Activated T-helper 9 cell treated with anti-CD3 and anti-CD28 coated beads, Interleukin-2, amount 50 U/mL, for 16 hours (primary cell): ENCODE measurements at places on chromosomes 2 and 18.
A peak's percentile ranks its signal among the peaks of the same experiment; 100 is the strongest.

GRCh38 chr2:203951366-203951902 is 14.9 kb downstream of the ICOS start:
- peak; percentile 29 for DNase-seq

DNA sequence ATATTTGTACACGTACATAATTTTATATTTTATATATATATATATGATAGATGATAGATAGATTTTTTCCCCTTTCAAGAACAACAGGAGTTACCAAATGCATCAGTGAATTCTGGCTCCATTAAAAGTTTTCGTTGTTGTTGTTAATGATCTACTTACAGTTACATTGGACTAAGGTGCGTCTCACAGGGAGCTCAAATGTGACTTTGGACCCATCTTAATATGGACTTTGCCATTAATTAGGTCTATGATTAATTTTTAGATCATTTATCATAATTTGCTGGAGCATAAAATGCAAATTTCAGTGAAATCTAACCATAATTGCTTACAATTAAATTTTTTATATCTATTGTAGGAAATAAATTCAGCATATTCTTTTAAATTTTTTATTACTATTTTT is 261.6 kb downstream of the NRXN1 start:
- DNase-seq: no peak

DNA sequence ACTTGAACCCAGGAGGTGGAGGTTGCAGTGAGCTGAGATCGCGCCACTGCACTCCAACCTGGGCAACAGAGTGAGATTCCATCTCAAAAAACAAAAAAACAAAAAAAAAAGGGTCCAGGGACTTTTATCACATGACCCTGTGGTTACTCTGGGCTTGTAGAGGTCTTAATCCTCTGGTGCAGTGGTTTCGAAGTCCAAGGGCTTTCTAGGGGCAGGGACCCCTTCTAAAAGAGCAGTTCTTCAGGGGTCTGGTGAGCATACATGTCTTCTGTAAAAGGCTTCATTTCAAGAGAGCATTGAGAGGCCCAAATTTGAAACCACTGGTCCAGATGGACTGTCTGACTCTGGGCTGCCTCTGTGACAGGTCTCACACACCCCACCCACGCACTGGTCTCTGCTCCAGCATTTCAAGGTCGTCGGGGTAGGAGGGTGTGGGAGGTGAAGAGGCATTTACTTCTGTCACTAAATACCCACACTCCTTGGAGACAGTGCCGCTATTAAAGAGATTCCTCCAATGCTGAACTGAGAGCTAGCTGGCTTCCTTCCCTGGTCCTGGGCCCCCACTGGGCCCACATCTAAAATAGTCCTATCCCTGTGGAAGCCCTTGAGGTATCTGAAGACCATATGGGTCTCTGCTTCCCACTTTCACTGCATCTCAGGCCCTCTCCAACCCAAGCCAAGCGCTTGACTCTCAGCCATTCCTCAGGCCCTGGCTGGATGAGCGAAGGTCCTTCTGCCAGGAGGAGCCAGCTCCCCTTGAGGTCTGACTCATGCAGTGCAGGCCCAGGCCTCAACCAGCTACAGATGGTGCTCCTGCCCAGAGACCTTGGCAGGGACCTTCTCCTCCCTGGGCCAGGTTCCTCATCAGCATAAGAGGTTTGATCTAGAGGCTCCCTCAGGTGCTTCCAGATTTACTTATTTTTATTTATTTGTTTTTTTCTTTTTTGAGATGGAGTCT is 44.8 kb downstream of the PAX8 start:
- no peak for DNase-seq

DNA sequence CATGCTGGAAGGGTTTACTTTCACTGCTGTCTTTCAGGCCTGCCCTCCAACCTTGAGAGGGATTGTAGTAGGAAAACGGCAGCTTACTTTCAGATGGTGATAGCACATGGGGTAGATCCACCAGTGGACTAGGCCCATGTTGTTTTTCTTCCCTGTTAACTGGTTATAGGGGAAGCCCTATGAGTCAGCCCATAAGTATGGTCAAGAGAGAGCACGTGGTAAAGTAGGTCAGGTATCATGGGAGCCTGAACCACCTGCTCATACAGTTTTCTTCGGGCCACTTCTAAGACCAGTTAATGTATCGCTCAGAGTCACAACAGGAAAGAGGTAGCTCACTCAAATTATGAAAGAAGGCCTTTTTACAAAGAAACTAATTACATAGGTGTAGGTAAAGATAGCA is 33.0 kb downstream of the PDK1 start:
- DNase-seq: no peak

DNA sequence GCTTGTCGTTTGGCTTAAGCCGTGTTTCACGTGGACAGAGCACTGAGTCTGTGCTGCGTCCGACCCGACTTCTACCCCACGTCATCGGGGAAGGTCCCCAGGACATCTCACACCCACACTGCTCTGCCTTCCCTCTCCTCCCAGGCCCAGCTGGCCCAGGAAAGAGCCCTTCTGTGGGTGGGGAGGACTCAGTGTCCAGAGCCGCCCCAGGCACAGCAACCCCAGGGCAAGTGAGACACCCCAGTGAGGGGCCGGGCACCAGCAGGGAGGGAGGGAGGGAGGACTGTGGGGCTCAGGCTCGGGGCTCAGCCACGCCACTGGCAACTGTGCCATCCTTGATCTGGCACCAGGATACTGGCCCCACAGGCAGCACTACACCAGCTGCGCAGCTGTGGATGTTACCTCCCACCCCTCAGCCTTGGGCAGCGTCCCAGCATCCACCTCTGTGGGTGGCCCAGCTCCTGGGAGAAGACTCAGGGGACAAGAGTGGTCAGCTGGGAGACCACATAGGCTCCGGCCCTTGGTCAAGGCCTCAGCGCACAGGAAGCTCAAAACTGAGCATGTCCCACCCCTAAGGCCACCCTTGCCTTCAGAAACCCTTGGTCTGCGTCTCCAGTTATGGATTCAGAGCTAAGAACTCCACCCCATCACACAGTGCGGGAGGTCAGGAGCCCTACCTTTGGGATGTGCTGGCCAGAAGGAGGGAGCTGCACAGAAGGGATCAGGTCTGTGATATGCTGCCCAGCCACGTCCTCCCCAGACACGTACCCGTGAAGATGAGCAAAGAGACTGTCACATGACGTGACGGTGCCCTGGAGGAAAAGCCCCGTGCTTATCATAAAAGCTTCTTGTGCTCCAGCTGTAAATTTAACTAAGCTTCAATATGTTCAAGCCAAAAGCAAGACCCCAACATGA is 11.7 kb downstream of the PASK start:
- DNase-seq: no peak

- DNase-seq: no peak
Measured at GRCh38 chr2:172065111-172065510, 20.2 kb upstream of the DLX1 start.

GRCh38 chr2:72350852-72351251 is 203.2 kb upstream of the CYP26B1 start:
- no peak for DNase-seq

- DNase-seq: no peak
Measured at GRCh38 chr18:50862401-50862800, 16.5 kb upstream of the ME2 start.

DNA sequence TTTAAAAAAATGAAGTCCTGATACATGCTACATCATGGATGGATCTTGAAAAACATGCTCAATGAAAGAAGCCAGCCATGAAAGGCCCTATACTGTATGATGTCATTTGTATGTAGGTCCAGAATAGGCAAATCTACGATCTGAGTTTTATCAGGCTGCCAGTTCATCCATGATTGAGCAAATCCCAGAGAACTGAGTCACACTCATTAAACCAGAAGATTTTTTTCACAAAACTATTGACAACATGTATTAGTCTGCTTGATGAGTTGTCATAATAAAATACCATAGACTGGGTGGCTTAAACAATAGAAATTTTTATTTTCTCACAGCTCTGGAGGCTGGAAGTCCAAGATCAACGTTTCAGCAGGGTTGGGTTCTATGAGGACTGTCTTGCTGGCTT is 130.7 kb downstream of the MREG start:
- no peak for DNase-seq

GRCh38 chr2:204933735-204934374 is 388.6 kb downstream of the PARD3B start:
- no peak for DNase-seq

DNA sequence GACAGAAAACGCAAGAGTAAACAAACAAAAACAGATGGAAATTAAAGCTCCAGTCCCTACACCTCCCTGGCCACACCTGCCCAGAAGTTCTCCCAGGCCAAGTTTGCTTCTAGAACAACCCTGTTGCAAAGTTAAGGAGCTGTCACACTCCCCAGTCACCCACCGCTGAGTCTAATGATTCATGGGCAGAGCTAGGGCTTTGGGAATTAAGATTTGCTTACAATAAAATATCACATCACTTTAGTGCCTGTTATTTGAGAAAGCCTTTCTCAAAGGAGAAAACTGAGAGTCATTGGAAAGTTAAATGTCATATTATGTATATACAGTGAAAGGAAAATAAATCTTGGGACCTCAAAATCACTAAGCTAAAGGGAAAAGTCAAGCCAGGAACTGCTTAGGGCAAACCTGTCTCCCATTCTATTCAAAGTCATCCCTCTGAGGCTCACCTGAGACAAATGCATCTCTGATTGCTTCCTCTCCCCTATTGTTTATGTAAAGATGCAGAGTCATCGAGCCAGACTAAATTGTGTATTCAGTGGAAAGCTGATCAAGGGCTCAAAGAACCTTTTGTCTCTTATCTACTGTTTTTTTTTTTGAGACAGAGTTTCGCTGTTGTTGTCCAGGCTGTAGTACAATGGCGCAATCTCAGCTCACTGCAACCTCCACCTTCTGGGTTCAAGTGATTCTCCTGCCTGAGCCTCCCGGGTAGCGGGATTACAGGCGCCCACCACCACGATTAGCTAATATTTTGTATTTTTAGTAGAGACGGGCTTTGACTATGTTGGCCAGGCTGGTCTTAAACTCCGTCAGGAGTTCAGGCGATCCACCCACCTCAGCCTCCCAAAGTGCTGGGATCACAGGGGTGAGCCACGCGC is 2.8 kb downstream of the CRYGB start:
- DNase-seq: no peak

- DNase-seq: no peak
Measured at GRCh38 chr2:25233916-25234605, 65.7 kb upstream of the POMC start.

DNA sequence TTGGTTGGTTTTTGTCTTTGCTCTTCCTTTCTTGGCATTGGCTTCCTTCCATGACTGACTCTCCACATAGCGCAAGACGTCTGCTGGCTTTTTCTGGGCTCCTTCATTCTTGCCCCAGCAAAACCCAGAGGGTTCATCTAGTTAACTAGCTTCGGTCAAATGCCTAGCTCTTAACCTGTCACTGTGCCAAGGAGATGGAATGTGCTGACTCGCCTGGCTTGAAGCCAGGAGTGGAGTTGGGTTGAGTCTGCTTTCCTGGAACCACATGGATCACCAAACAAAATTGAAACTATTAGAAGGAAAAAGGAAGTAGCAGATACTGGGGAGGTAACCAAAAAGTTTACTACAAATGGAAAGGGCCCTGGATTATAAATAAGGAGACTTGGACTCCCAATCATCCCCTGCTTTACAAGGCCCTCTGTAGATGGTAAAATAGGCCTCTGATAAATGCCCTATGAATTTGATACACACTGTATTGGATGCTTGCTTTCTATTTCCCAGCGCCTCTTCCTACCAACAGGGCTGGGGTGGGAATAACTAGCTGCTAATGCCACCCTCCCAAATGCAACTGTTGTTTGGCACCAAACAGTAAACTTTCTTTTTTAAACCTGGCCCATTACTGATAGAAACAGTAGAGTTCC is 11.3 kb downstream of the MALT1 start:
- DNase-seq: no peak

GRCh38 chr2:174326161-174327020 is 8.4 kb upstream of the SP9 start:
- DNase-seq: no peak

GRCh38 chr2:55771612-55772011 is 78.0 kb upstream of the PNPT1 start:
- DNase-seq: no peak

DNA sequence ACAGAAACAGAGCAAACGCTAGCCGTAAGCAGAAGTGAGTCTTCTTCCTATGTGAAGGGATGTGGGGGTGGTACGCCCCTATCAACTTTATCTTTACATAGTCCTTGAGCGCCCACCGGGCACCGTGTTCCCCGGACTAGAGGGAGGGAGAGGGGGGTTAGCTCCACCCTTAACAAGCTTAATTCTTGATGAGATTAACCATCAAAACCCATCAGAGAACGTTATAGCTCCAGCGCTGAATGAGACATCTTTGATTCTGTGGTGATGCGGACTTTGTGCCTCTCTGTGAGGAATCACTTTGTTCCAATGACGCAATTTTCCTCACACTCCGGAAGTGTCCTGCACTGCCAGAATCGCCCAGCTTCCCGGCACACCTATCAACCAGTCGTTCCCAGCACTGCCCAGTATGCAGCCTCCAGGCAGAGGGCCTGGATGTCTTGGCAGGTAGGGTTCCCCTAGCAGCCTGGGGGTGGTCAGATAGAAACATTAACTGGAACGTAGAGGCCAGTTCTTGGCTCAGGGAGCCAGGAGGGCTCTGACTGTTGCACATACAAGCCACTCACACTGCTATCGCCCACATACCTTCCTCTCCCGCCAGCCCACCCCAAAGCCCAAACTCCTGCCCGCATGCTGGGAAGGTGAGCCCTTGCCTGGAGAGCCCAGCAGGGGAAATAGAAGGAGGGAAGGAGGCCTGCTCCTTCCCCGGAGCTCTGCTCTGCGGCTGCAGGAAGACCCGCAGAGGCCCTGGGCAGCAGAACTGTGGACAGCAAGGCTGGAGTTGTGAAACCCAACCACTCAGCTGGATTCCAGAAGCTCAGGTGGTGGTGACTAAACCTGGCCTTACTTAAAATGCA is 1.9 kb upstream of the ODC1 start:
- DNase-seq: no peak

GRCh38 chr18:47983946-47984345 is 53.5 kb upstream of the SMAD2 start:
- no peak for DNase-seq

- DNase-seq: no peak
Measured at GRCh38 chr2:4101936-4102335, 398.6 kb downstream of the DCDC2C start.

- no peak for DNase-seq
Measured at GRCh38 chr2:121489284-121489683, 41.4 kb upstream of the RNU4ATAC start.

DNA sequence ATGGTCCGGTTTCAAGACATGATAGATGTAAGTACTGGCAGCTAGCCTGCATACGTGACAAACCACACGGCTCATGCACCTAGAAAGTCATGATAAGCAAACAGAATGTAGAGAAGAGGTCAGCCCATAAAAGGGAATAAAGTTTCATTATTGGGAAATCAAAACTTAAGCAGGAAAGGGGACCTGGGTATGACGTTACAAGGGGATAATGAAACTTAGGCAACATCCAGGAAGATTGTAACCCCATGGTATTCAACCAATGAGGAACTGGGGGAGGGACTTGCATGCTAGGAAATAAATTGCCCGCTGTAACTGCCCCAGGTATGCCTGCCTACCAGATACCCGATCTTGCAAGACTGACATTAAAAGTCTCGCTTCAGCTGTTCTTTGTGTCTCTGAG is 1679.0 kb downstream of the SUCLG1 start:
- no peak for DNase-seq

- DNase-seq: no peak
Measured at GRCh38 chr18:79356435-79356834, 39.3 kb upstream of the NFATC1 start.
